Natural killer cell (primary cell): ENCODE measurements at places on chromosomes 7 and 10. TPM values are rescaled to one million over a fixed set of nuclear protein-coding genes. Genes with fewer than 3 reads are reported as not detected.

DNA sequence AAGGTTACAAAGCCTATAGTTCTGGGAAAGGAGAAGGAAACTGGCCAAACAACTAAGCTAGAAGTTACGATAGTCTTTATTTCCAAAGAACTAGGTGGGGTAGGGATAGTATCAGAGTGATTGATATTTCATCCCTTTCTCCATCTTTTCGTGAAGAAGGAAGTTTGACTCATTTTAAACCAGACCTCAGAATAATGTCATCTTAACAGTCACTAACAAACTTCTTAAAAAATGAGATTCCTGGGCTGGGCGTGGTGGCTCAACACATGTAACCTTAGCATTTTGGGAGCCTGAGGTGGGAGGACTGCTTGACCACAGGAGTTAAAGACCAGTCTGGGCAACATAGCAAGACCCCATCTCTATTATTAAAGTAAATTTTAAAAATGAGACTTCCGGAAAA, 69.4 kb downstream of the ARL4A start:
- no peak for DNase-seq

- no peak for DNase-seq
These were observed 21.1 kb downstream of the GATA3 start for GRCh38 chr10:8075282-8076260.

- no peak for DNase-seq
These were observed 25.7 kb downstream of the COG5 start for GRCh38 chr7:107538001-107538400.

The ETV1 gene
- not detected for total RNA-seq

The ADIRF gene
- total RNA-seq = not detected

The NOS3 gene
- total RNA-seq = 5.9 TPM
